ENCODE measurements at places on chromosomes 3 and 15.

GRCh38 chr3:150335631-150336030 lies 72.5 kb upstream of the TSC22D2 start:
- no peak for DNase-seq

DNA sequence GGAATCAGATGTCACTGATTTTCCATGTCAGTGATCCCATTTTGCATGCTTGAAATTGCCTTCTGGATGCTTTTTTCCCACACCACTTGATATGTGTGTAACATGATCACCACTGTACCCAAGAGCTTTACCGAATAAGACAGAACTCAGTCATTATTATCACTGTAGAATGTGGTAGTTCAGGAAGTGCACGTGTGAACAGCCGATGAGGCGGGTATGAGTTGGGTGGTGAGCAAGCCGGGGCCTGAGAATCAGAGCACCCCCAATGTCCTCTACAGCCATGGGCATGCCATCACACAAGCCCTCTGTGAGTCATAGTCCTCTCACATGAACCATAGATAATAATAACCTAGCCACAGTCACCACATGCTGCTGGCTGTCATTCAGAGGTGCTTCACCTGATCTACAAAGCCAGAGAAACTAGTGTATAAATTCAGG lies 470.8 kb downstream of the SOX2 start:
- no peak for DNase-seq

GRCh38 chr3:110062716-110063115 lies 725.4 kb upstream of the DPPA4 start:
- DNase-seq: no peak

DNA sequence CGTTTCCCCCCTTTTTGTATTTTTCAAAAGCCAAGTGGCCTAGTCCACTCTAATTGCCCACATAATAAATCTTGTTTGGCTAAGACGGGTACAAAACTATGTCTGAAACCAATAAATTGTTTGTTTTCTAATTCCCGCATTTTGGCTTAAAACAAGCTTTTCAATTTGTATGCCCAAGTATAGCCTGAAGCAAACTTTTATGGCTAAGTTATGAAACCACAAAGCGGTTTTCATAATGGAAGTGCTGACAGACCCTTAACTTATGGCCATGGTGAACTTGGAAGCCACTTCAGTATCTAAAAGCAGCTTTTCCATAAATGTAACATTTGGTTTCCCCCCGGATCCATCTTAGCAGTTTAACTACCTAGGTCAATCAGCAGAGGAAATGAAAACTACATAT lies 29.9 kb upstream of the POLR2M start:
- no peak for DNase-seq

DNA sequence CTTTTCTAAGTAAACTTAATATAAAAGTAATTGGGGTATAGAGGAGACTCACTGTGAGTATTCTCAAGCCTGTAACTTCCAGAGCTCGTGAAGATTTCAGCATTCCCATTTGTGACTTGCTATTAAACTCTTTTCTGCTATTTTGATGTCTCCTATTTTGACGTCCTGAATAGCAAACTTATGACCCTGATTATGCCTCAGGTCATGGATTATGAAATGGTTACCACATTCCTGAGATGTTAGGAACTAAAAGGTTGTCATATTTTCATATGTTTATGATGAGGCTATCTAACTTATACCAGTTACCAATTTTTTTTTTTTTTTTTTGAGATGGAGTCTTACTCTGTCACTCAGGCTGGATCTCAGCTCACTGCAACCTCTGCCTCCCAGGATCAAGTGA lies 105.5 kb downstream of the ATG7 start:
- DNase-seq: no peak

- DNase-seq: no peak
Measured at GRCh38 chr15:26739791-26740190, 33.1 kb downstream of the GABRB3 start.

- DNase-seq: no peak
Measured at GRCh38 chr3:51544011-51544775, 5.7 kb downstream of the RAD54L2 start.

DNA sequence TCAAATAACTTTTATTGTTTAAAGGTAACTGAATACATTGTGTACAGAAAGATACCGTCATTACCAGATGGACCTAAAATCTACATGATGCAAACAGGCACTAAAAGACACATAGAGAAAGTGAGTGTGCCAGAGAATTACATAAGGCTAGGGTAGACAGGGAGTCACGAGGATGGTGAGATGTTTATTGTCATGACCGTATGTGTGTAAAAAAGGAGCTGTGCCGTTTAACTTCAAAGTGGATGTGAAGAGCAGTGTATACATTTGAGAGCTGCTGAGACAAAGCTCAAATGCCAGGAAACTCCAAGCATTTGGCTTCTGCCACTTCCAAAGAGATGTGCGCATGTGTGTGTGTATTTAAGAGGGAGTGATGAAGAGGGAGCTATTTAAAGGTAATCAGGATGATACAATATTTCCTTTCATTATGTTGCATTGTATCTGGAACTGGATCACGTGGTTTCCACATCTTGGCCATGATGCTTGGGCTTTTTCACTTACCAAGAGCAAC lies 51.4 kb upstream of the IGF1R start:
- DNase-seq: no peak

GRCh38 chr3:150183678-150184425 lies 213.2 kb upstream of the PFN2 start:
- peak; percentile 59 for DNase-seq

GRCh38 chr15:92462424-92463125 lies 68.9 kb downstream of the ST8SIA2 start:
- DNase-seq: no peak

- no peak for DNase-seq
Measured at GRCh38 chr3:99498550-99499234, 139.7 kb upstream of the COL8A1 start.

DNA sequence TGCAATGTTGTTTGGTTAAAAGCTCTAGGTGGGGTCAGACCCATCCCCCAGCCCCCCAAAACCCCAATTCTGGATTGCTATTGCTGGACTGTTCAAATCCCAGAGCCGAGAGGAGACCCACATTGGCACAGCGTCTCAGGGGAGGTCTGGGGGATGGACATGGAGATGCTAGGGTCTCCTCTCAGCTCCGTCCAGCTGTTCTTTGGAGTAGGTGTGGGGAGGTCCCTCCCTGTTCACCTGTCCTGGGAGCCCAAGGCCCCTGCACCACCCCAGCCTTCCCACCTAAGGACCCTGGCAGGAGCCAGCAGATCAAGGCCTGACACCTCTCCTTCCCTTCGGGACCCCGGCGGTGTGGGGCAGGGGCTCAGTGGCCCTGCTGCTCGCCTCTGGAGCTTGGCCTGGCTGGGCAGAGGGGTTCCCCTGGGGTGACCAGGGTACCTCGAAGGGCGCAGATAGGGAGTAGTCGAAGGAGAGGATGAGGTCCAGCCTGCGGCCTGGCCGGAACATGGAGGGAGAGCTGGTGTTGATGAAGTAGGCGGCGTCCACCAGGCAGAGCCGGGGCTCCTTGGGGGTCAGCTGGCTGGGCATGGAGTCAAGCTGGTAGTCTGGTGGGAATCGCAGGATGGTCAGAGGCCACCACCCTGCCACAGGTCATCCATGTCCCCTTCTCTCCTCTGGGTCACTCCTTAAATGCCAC lies 23.9 kb downstream of the PLA2G4D start:
- no peak for DNase-seq

DNA sequence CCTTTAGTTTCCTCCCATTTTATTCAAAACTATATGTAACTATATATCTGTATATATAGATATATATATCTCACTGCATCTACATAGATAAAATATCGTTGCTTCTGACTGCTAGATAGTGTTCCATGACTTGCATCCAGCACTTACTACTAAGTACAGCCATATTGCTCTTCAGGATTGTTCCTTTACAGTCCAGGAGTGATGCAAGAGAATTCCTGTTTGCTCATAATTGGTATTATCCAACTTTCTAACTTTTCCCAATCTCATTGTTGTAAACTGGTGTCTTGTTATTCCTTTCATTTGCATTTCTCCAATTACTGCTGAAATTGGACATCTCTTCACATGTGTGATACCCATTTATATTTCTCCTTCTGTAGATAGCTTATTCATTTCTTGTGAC lies 99.8 kb upstream of the STRIT1 start:
- DNase-seq: no peak

All from neuronal stem cell (in vitro differentiated cells).